ENCODE measurements at places on chromosomes 5 and 9.

DNA sequence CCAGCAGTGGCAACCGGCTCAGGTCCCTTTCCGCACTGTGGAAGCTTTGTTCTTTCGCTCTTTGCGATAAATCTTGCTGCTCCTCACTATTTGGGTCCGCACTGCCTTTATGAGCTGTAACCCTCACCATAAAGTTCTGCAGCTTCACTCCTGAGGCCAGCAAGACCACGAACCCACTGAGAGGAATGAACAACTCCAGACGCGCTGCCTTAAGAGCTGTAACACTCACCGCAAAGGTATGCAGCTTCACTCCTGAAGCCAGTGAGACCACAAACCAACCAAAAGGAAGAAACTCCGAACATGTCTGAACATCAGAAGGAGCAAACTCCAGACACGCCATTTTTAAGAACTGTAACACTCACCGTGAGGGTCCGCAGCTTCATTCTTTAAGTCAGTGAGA lies 103.5 kb downstream of the GLIS3 start:
- no peak for DNase-seq
- H3K27me3 ChIP-seq: no peaks in the 10 kb centered on the region
- H3K36me3 ChIP-seq: no peaks in the 10 kb centered on the region
- H3K27ac ChIP-seq: no peak overlapping the region
- no peak overlapping the region for H3K4me3 ChIP-seq

DNA sequence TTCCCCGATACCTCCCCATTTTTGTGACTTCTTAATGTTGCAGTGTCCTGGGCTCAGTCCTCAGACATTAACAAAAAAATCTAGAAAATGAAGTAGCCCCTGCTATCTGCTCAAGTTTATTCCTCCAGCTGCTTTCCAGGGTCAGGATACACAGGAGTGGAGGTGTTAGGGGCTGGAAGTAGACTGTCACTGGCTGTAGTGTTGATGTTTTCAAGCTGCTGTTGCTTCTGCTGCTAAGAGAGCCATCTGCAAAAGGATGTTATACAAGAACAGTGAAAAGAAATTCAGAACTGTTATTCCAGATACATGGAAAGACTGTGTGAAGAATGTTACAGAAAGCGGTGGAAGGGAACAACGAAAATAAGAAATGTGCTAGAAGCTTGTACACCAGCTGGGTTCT lies 10.7 kb downstream of the CD14 start:
- DNase-seq: no peak
- no peak overlapping the region for H3K4me3 ChIP-seq
- H3K4me1 ChIP-seq: no peaks in the 10 kb centered on the region
- H3K27ac ChIP-seq: no peak overlapping the region

DNA sequence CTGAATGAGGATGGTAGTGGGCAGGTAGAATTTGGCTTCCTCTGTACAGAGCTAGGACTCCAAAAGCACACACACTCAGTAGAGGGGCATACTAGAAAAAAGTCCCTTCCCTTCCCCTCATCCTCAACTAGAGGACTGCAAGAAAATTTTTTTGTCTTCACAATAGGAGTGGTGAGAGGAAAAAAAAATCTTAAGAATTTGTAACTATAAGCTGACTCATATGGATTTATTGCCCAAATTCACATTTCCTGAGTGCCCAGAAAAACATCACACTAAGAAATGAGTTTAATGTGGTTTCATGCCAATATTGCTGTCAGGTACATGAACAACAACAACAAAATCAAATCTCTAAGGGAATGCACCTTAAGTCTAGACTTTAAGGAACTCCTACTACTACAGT lies 43.7 kb downstream of the RANBP6 start:
- H3K4me1 ChIP-seq: no peaks in the 10 kb centered on the region
- no peak for DNase-seq
- H3K36me3 ChIP-seq: peaks cover 12% of the 10 kb centered on the region
- no peak overlapping the region for H3K27ac ChIP-seq
- H3K4me3 ChIP-seq: no peak overlapping the region

GRCh38 chr9:4938496-4938895 lies 46.6 kb upstream of the JAK2 start:
- no peaks in the 10 kb centered on the region for H3K27me3 ChIP-seq
- H3K27ac ChIP-seq: no peak overlapping the region
- no peaks in the 10 kb centered on the region for H3K36me3 ChIP-seq
- peaks cover 8% of the 10 kb centered on the region for H3K4me1 ChIP-seq

- H3K4me3 ChIP-seq: no peak overlapping the region
- no peak overlapping the region for H3K27ac ChIP-seq
- no peak for DNase-seq
- H3K36me3 ChIP-seq: peaks cover 4% of the 10 kb centered on the region
- no peaks in the 10 kb centered on the region for H3K4me1 ChIP-seq
Observed at GRCh38 chr9:120839146-120839545, 3.6 kb downstream of the PSMD5 start.

- H3K4me3 ChIP-seq: no peak overlapping the region
- no peak overlapping the region for H3K27ac ChIP-seq
- H3K4me1 ChIP-seq: no peaks in the 10 kb centered on the region
- no peaks in the 10 kb centered on the region for H3K27me3 ChIP-seq
Observed at GRCh38 chr5:176342766-176343458, 18.7 kb downstream of the KIAA1191 start.

DNA sequence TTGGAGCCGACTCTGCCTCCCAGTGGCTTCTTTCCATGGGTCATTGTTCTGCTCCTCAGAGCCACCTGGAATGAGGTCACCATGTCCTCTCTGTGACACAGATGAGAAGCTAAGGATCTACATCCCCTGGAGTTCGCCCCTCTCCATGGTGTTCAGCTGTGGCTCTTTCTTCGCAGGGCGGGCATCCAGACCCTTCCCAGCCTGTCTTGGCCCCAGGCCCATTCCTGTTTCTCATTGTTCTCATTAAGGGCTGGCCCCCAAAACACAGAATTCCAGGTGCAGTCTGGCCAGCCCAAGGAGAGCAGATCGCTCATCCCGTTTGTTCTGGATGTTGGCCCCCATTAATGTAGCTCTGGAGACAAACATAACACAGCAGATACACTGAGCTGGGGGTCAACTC lies 66.4 kb upstream of the COL15A1 start:
- H3K4me1 ChIP-seq: no peaks in the 10 kb centered on the region
- H3K4me3 ChIP-seq: no peak overlapping the region
- H3K27me3 ChIP-seq: no peaks in the 10 kb centered on the region

DNA sequence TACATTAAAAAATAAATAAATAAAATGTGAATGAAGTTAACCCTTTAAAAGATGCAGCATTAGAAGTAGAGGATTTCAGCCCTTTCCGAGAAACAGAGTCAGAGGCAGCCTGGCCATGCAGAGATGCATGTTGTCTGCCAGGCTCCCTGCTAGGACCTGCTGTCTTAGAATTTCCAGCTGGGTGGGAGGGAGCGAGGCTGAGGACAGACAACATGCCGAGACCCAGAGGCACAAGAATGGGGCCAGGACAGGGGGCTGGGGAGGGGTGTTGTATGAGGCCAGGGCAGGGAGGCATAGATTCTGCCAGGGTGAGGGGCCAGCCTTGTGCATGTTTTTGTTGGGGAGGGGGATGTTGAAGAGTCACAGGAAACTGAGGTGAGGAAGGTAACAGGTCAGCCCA lies 68.6 kb upstream of the NEURL1B start:
- peaks cover 19% of the 10 kb centered on the region for H3K4me1 ChIP-seq
- DNase-seq: no peak
- no peaks in the 10 kb centered on the region for H3K36me3 ChIP-seq
- no peak overlapping the region for H3K4me3 ChIP-seq

DNA sequence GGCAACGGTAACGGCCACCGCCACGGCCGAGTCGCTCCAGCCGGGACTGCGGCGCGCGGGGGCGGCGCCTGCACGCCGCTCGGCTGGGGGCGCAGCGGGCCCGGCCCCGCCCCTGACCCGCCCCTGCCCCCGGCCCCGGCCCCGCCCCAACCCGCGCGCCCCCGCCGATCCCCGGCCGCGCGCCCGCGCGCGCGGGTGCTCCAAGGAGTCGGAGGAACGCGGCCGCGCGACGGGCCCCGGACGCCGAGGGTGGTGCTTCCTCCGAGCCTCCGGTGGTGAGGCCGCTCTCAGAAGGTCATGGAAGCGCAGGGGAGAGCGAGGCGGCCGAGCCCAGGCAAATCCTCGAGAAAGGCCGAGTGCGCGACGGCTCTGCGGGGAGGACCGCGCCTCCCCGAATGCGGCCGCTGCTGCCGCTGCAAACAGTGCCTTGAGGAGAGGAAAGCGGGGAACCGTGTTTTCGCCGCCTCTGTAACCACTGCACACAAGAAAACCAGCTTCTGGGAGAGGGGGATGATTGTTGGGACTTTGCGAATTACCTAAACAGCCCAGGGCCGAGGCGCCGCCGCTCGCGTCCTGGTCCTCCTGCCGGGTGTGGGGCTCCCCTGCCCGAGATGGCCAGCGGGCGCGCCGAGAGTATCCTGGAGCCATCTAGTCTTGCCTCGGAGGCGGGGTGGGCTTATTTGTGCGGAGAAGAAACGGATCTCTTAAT lies at the start of gene LIFR:
Gene LIFR, minus strand, starts transcription at position 48 of the 709 bp plus-strand sequence. CDS start 25,999 bp downstream, outside the sequence.
- H3K27ac ChIP-seq: peak within 1 kb of the TSS; percentile 76
- H3K36me3 ChIP-seq: no peaks in the 10 kb centered on the region
- H3K4me1 ChIP-seq: no peaks in the 10 kb centered on the region

DNA sequence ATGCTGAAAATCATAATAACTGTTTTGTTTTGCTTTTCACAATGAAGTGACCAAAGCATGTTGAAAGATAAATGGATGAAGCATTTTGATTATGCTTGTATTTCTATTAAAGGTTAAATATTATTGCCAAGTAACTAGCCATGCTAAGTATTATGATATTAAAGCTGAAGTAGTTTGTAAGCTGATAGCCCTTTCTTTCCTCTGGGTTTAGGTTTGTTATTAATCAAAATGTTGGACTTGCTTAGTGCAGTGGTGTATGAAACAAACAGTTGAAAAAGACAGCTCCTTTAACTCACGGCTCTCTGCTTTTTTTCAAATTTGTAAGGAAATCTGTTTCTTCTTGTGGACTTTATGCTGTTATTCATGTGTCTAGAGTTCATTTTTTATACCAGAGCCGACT lies 246.0 kb downstream of the CWC27 start:
- no peak overlapping the region for H3K27ac ChIP-seq
- DNase-seq: no peak
- H3K4me3 ChIP-seq: no peak overlapping the region

DNA sequence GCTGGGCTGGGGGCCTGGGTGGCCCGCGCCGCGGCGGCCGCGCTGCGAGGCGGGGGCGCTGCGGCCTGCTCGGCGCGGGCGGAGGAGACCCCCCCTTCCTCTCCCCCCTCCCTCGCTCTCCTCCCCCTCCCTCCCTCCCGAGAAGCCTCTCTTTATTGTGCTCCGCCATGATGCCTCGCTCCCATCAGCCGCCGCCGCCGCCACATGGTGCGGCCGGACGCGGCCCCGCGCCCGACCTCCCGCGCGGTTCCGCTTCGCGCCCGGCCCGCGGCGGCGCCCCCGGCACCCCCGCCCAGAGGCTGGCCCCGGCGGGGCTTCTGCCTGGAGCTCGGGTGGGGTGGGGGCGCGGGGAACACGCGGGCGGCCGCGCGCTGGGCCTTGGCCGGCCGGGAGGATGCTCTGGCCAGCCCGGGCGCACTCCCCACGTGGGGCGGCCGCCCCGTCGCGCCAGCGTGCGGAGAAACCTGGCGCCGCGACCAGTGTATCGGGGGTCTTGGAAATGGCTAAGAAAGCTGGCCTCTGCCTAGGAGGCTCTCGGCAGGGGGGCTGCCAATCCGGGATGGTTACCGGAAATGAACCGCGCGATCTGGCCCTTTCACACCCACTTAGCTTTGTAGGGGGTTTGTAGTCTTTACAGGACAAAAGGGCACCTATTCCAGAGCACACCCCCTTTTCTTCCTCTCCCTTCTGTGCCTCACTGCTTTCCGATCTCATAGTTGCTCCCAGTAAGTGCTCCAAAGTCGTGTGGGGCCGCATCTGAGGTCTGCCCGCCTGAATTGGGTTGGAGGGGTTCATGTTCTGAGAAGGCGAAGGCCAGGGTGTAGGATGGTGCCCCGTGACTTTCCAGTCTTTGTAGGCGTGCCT lies 1.0 kb downstream of the SET start:
- DNase-seq: peak; percentile 71
- no peaks in the 10 kb centered on the region for H3K4me1 ChIP-seq
- H3K27ac ChIP-seq: peak overlapping the region; percentile 74
- H3K4me3 ChIP-seq: peak overlapping the region; percentile 95
- no peaks in the 10 kb centered on the region for H3K27me3 ChIP-seq

- no peak for DNase-seq
- H3K36me3 ChIP-seq: peaks cover 100% of the 10 kb centered on the region
- H3K4me3 ChIP-seq: no peak overlapping the region
- H3K27me3 ChIP-seq: no peaks in the 10 kb centered on the region
Observed at GRCh38 chr9:136512651-136513071, 29.8 kb upstream of the SEC16A start.

DNA sequence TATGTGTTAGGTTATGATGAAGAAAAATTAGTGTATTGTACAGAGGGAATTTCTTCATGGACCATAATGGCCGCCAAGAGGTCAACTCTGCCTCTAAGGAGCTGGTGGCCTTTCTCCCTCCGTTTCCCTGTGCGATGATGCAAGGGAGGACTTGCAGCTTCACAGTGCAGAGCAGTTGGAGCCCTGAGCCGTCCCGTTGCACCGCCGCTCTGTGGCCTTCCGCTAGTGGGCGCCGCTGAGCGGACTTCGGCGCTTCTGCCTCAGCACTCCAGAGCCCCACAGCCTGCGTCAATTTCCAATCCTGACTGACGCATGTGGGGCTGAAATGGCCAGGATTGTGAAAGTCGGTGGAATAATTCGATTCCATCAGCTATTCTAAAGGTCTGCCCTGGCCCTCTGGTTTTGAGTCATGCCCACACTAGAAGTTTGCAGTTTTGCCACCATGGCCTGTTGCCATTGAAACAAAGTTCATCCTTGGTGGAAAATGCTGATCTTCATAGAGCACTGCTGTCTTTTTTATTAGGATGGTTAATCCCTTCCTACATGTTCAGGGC lies 22.7 kb upstream of the LECT2 start:
- no peak for DNase-seq
- H3K4me3 ChIP-seq: no peak overlapping the region
- no peaks in the 10 kb centered on the region for H3K27me3 ChIP-seq
- H3K36me3 ChIP-seq: no peaks in the 10 kb centered on the region

- no peaks in the 10 kb centered on the region for H3K36me3 ChIP-seq
- H3K4me3 ChIP-seq: peak within 1 kb of the TSS; percentile 70
- DNase-seq: no peak
- H3K27me3 ChIP-seq: no peaks in the 10 kb centered on the region
Observed at GRCh38 chr5:73120222-73121118, at the start of gene TMEM171. Gene TMEM171, plus strand, starts transcription at chr5:73120575. Its CDS starts 2,799 bp downstream, at chr5:73123374.

GRCh38 chr9:100992632-100993031 lies 35.9 kb upstream of the PLPPR1 start:
- H3K27ac ChIP-seq: no peak overlapping the region
- H3K4me3 ChIP-seq: no peak overlapping the region
- DNase-seq: no peak

DNA sequence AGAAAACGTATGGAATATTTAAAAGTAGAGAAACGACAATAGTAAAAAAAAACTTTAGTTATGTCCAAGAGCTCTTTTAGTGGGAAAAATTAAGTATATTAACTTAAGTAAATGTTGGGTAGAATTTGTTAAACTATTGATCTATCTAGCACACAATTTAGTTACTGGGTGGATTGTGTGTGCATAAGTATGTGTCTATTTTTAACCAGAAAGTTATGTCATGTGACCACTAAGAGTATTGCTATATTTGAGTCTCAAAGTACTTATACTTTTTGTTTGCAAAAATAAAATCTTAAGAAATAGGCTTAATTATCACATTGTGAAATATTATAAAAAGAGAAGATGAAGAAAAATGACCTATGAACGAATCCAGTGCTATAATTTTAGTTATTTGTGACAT lies 56.8 kb downstream of the ADGRV1 start:
- H3K27me3 ChIP-seq: no peaks in the 10 kb centered on the region
- DNase-seq: no peak
- no peak overlapping the region for H3K4me3 ChIP-seq
- no peak overlapping the region for H3K27ac ChIP-seq
- H3K36me3 ChIP-seq: no peaks in the 10 kb centered on the region

- H3K36me3 ChIP-seq: peaks cover 10% of the 10 kb centered on the region
- no peak overlapping the region for H3K4me3 ChIP-seq
- no peaks in the 10 kb centered on the region for H3K27me3 ChIP-seq
- no peak for DNase-seq
- H3K27ac ChIP-seq: no peak overlapping the region
Observed at GRCh38 chr9:36423206-36423605, 23.1 kb upstream of the RNF38 start.

Measured in Peyer's patch (tissue), 4 donors.